Head of caudate nucleus (tissue), 42 donors: ENCODE measurements at places on chromosomes 6 and 20.

- no peak for DNase-seq
Measured at GRCh38 chr20:22502731-22503191, 81.6 kb downstream of the FOXA2 start.

DNA sequence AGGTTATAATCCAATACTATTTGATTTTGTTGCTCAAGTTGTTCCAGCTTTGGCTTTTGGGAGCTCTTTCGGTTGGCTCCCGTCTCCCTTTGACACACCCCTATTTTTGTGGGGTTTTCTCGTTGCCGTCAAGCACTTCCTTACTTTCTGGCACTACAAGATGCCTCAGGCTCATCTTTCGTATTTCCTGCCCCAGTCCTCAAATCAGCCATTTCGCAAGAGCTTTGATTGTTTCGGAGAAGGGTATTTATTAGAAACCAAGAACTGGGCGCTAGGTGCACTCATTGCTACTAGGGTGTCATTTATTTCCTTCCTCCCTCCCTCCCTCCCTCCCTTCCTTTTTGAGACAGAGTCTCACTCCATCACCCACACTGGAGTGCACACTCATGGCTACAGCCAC lies 13.3 kb upstream of the SOX12 start:
- DNase-seq = no peak

GRCh38 chr6:31462026-31462963 lies 35.6 kb upstream of the MICB start:
- DNase-seq = no peak

- DNase-seq = no peak
Measured at GRCh38 chr6:140082867-140083297, 708.4 kb upstream of the CITED2 start.

GRCh38 chr20:62808211-62808865 lies 3.7 kb downstream of the OGFR start:
- DNase-seq = peak; percentile 80

GRCh38 chr6:133130863-133131262 lies 110.3 kb upstream of the EYA4 start:
- no peak for DNase-seq

GRCh38 chr6:152943260-152943897 lies 39.5 kb downstream of the FBXO5 start:
- no peak for DNase-seq

GRCh38 chr6:38024908-38025307 lies 205.4 kb downstream of the ZFAND3 start:
- no peak for DNase-seq

DNA sequence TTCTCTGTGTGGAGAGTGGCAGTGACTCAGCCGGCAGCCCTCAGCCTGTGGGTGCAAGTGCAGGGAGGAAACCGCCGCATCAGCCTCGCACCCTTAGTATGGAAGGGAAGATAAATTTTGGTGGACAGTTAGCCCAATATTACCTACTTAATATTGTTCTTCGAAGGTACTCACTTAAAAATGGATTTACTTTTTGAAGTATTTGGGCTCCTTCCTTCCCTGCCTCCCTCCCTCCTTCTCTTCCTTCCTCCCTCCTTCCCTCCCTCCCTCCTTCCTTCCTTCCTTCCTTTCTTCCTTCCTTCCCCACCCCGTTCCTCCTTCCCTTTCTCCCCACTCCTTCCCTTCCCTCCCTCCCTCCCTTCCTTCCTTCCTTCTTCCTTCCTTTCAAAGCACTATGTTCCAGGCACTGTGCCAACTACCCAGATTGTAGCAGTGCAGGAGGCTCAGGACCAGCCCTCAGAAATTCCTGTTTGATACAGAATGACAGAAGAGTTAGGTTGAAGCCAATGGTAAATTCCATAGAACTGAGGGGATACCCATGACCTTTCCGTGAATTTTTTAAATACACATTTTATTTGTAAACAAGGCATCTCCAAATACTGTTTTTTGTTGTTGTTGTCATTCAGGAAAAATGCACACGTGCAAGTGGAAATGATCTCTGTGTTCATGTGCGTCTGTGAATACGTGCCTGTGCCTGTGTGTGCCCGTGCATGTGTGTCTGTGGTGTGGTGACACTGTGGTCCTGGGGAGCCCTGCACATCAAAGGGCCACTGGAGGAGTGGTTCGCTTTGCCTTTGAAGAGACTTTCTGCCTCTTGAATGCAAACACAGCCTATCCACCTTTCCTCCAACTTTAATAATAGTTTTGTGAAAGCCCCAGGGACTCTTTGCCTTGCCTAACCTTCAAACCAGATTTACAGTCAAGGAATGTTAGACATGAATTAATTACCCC lies 141.7 kb downstream of the EDN3 start:
- no peak for DNase-seq

- DNase-seq = no peak
Measured at GRCh38 chr20:20167698-20168097, 115.4 kb downstream of the CFAP61 start.

GRCh38 chr6:43468240-43468639 lies 9.1 kb upstream of the TJAP1 start:
- no peak for DNase-seq

- no peak for DNase-seq
Measured at GRCh38 chr20:45044084-45044573, 56.8 kb downstream of the KCNS1 start.

- no peak for DNase-seq
Measured at GRCh38 chr20:15176929-15177328, 839.5 kb upstream of the FLRT3 start.

- DNase-seq = no peak
Measured at GRCh38 chr6:110422444-110422822, 7.1 kb upstream of the DDO start.

- DNase-seq = no peak
Measured at GRCh38 chr6:23537828-23538227, 588.2 kb upstream of the NRSN1 start.

DNA sequence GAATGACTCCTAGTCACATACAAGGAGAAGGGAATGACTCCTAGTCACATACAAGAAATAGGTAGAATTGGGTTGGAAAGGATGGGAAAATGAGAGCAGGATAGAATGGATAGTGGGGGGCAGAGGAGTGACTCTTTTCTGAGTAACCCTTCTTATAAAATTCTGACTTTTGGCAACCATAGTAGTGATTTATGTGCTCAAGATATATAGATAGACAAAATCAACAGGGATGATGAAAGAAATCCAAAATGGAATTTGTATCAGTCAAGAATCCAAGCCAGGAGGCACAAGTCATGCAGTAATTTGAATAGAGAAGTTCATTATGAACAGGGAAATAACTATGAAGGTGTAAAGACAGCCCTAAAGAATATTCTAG lies 41.7 kb downstream of the ADAT2 start:
- DNase-seq = no peak

GRCh38 chr6:63997734-63998133 lies 362.1 kb downstream of the PHF3 start:
- DNase-seq = no peak

GRCh38 chr20:46388201-46388836 lies 18.1 kb downstream of the ELMO2 start:
- DNase-seq = no peak

DNA sequence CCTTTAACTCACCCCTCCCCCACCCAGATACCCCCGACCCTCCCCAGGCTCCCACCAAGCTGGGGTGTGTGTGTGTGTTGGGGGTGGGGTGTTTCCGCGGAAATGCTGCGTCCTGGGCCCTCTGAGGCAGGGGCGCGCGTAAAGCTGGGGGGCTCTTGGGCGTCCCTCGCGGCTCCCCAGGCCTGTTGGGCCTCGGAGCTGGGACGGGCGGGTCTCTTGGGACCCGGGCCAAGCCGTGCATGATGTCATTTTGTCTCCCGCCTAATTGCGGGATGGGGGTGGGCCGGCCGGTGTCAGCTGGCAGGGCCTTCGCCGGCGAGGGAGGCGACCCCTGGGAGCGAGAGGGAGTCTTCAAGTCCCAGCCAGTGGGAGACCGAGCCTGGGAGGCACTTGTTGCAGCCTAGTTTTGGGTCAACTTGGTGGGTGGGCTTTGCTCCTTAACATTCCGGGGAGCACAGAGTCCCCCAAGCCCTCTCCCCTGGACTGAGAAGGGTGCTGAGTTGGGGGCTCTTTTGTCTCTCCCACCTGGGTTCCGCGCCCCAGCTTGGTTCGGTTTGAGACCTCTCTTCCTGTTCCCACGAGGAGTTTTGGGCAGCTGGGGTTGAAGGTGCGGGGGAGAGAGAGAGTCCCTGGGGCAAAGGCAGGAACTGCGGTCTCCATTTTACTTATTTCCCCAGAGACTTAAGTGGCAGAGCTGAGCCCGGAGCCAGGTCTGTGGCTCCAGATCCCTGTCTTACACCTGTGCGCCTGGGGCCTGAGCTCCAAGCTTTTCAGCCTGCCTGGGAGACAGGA lies 623 bp downstream of the MYBL2 start:
- DNase-seq = no peak

DNA sequence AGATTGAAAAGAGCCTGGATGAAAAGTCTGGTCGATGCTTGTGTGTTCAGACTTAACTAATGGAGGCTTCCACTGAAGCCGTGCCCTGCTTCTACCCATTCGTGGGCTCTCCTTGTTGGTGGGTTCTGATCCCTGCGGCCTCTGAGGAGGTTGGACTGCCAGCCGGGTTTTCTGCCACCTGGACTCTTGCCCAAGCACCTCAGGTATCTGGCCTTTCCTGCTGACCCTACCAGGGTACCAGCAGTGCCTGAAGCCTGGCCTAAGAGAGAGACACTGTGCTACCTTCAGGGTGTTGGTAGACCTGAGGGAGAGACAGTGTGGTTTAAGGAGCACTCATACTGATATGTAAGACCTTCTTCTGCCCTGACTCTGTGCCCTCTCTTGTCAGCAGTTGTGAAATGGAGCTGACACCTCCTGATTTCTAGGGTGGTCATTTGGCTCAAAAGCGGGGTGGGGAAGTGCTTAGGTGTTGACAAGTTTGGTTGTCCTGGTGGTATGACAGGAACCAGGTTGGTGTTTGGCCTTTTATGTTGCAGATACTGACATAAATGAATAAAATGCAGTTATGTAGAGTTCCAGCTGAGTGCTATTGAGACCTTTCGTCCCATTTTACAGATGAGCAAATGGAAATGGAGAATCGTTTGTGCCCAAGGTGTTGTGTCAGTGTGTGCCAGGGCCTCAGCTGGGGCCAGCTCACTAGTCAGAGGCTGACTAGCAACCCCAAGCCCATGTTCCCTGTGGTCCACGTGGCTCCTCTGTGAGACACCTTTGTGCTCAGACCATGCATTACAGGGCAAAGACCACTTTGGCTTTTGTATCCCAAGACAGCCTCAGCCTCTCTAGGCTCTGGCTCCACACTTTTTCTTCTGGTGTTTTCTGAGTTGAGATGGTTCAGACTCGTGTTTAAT lies 3.1 kb downstream of the PLCG1 start:
- DNase-seq = no peak

- no peak for DNase-seq
Measured at GRCh38 chr6:126266664-126267063, 73.3 kb upstream of the CENPW start.

DNA sequence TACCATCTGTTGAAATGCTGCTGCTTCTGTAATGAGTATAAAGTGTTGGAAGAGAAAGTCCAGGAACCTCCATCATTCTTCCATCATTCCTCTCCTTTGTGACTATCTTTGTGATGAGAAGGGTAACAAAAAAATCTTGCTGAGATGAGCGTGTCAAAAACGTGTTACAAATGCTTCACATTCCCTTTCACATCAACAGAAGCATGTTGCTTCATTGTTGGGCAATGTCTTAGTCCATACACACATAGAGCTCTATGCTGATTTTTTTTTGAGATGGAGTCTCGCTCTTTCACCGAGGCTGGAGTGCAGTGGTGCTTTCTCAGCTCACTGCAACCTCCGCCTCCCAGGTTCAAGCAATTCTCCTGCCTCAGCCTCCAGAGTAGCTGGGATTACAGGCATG lies 114.1 kb upstream of the ESR1 start:
- no peak for DNase-seq

GRCh38 chr20:17023036-17023435 lies 203.8 kb upstream of the PCSK2 start:
- DNase-seq = no peak

DNA sequence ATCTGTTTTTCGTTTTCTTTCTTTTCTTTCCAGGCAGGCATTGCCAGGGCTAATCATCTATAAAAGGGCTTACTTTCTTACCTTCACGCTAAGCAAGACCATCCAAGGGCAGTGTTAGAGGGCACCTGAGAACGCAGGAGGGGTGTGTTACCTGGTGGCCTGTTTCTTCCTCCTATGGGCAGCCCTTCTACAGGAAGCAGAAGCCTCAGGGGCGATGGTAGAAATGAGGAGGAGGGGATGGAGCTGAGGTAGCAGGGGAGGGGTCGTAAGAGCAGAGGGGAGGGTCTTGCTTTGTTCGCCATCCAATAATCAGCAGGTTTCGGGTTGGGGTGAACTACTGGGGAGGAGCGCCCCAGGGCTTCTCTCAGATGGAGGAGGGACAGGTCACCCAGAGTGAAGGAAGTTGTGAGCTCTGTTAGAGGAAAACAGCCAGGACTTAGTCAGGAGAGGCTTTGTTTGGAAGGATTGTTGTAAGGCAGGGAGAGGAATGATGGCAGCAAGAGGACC lies 1.5 kb upstream of the CCR6 start:
- DNase-seq = no peak

- DNase-seq = no peak
Measured at GRCh38 chr6:69795469-69796072, 1.2 kb downstream of the LMBRD1 start.

DNA sequence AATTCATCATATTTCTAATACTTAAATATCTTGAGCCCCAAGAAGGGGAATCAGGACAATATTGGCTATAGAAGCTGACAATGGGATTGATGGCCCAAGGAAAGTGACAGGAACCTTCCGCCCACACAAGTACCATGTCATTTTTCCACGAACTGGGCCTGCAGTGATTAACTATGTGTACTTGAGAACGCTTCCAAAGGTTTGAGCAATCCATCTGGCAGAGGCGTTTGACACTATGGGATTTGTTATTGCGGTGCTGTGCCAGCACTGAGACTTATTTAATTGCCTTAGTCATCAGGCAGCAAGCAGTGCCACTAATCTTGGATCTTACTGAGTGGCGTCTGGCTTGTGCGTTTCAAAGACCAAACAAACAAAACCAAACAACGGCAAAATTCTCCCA lies 135.6 kb upstream of the UST start:
- peak; percentile 28 for DNase-seq

- no peak for DNase-seq
Measured at GRCh38 chr6:167574431-167575151, 249.7 kb downstream of the TTLL2 start.

DNA sequence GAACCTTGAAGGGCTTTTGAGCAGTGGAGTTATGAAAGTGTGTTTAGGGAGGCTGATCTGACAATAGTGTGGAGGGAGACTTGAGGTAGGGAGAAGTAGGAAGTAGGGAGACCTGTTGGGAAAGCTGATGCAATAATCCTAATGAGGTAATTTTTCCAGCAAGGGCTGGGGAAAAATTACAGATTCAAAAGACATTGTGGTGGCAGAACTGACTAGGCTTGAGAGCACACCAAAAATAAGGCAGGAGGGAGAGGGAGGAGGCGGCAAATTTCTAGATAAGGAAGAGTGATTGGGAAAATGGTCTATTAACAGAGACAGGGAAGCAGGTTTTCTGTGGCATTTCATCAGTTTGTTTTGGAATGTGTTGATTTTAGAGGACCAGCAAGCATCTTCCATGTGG lies 5.5 kb downstream of the PRRT1 start:
- no peak for DNase-seq

DNA sequence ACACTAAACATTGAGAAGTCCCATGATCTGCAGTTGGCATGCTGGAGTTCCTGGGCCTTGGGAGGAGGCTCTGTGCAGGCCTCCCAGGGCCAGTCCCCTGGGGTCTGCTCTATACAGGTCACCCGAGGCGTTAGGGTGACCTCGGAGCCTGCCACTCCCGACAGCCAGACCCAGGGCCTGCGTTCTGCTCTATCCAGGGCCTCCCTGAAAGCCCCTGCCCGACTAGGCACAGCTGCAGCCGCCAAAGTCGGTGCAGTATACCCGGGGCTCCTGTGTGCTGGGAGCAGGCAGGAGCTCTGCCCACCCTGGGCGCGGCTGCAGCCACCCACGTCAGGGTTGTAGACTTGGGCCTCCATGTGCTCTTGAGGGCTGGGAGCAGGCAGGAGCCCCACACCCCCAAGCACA lies 6.3 kb upstream of the OR14J1 start:
- DNase-seq = no peak
